ENCODE measurements at places on chromosomes 12 and 14. TPM values are rescaled to one million over a fixed set of nuclear protein-coding genes. Genes with fewer than 3 reads are reported as not detected.

DNA sequence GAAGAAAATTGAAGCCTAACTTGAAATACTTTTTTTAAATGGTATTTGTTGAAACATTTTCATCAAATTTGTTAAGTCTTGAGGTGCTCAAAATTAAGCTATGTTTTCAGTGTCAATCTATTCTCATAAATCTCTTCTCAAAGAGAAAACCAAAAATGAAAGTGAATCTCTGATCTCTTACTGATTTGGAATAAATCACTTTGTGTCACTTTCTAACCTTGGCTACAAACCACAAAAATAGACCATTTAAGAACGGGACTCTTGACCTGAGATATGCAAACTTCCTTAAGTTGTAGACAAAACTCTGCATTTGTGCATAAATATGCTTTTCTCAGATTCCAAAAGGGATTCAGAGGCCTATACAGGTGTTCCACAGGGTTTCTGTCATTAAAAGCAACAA lies 192.9 kb downstream of the SEC23A start:
- no peaks in the 10 kb centered on the region for H3K4me1 ChIP-seq
- H3K36me3 ChIP-seq = no peaks in the 10 kb centered on the region
- no peak overlapping the region for H3K27ac ChIP-seq
- peaks cover 6% of the 10 kb centered on the region for H3K27me3 ChIP-seq

DNA sequence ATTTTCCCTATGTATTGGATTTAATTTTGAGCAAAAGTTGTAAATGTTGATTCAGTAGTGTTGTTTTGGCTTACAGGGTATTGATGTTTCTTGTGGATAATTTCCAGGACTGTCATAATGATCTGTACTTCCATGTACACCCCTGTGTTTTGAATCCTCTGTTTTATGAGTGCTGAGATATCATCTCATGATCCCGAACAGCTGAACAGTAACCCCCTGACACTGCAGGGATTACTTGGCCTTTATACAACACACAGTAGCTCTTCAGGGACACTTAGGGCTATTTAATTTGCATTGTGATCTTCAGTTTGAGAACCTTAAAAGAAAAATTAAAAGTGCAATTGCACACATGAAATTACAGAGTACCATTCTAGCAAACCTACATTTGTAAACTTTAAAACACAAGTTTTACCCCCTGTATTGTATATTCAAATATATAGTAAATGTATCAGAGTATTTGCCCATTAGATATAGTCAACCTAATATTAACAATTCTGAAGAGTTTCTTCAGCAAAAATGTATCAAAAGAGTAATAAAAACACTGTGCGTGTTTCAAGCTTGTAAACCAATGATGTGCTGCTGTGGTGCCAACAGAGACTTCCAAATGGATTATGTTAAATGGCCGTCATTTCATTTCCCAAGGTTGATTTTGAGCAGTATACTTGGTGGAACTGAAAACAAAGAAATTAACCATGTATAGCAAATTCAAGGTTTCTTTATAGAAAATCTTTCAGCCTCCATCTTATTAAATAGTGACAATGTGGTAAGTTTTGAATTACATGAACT lies 27.9 kb upstream of the MYF6 start:
- H3K4me3 ChIP-seq = no peak overlapping the region
- no peak overlapping the region for H3K27ac ChIP-seq
- no peaks in the 10 kb centered on the region for H3K4me1 ChIP-seq
- no peaks in the 10 kb centered on the region for H3K36me3 ChIP-seq

GRCh38 chr12:126627596-126627995 lies 1562.4 kb downstream of the AACS start:
- H3K27ac ChIP-seq = no peak overlapping the region
- H3K27me3 ChIP-seq = no peaks in the 10 kb centered on the region
- H3K4me3 ChIP-seq = no peak overlapping the region
- no peak for DNase-seq

DNA sequence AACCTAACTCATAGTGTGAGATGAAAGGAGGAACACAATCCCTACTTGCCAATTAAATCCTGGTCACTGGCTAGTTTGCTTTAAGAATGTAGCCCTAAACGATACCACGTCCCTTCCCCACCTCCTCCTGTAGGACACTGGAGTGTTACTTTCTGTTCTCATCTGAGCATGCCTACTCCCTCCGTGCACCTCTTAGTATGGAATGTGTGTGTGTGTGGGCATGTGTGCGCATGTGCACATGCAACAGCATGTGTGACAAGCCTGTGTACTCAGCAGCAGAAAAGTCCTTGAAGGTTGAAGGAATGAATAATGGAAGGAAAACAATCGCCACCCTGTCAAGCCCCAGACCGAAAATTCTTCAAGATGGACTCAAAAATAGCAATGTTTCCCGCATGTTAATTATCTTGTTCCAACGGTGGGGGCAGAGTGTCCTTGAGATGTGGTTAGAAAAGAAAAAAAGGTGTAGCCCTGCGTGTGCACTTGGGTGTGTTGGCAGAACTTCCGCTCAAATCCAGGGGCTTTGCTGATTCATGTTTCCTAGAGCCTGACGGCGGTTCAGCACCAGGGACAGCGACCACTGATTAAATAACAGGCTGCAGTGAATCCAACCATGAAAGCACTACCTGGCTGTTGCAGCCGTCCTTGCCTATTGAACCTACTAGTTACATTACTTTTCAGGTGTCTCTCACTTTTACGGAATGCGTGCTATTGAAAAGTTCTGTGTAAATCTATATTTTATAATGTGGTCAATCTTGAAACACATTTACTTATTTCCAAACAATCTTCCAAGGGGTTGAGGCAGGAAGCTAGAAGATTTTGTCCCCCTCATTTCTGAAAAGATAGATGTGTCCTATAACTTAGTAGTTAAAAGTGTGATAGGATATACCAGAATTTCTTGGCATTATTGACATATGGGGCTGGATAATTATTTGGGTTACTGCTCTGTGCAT lies 79.8 kb downstream of the SRRM4 start:
- no peaks in the 10 kb centered on the region for H3K36me3 ChIP-seq
- no peak overlapping the region for H3K4me3 ChIP-seq
- DNase-seq = no peak
- no peaks in the 10 kb centered on the region for H3K27me3 ChIP-seq
- H3K27ac ChIP-seq = no peak overlapping the region
- no peaks in the 10 kb centered on the region for H3K4me1 ChIP-seq

DNA sequence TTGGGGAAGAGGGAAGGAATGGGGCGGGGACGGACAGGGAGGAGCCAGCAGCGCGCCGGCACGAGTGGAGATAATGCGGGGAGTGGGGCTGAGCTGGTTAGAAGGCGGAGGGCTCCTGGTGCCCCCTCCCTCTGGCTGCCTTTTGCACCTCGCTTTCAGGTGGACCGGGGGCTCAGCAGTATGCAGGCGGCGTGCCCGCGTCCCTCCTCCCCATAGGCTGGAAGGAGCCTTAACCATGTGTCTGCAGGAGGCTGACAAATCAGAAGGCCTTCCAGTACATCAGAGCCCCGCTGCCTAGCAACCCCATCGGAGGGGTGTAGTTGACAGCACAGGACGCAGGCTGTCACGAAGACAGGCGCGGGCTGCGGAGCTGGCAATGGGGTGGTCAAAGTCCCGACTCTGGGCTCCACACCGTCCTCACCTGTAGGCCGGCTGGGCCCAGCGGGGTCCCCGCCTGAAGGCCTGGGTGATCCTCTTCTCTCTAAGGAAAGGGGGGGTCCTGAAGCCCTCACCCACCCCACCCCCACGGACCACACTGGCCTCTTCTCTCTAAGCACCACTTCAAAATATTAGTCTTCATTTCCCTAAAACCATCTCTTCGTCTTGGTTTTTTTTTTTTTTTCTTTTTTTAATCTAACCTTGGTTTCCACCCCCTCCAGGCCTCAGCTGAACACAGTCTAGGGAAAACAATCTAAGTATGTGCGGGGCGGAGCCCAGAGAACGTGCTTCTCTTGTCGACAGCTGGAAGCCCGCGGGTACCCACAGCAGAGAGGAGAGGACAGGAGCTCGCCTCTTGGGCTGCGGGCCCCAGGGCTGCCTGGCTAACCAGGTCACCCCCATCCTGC lies 44.5 kb downstream of the KDM2B start:
- H3K4me1 ChIP-seq = peaks cover 31% of the 10 kb centered on the region
- peak; percentile 80 for DNase-seq
- H3K27ac ChIP-seq = peak overlapping the region; percentile 74
- H3K27me3 ChIP-seq = no peaks in the 10 kb centered on the region
- peak overlapping the region; percentile 62 for H3K4me3 ChIP-seq

- no peaks in the 10 kb centered on the region for H3K4me1 ChIP-seq
- no peak for DNase-seq
- H3K27me3 ChIP-seq = no peaks in the 10 kb centered on the region
- no peak overlapping the region for H3K27ac ChIP-seq
Observed at GRCh38 chr14:99579120-99579836, 24.7 kb downstream of the CCDC85C start.

Gene SYNDIG1L
- not detected for total RNA-seq

Gene ERP27
- total RNA-seq = 13.1 TPM

Gene GARIN6
- not detected for total RNA-seq

Gene KRT77
- not detected for total RNA-seq

Gene RGS6
- 0.94 TPM for total RNA-seq
